Spinal cord (tissue), 10 donors: ENCODE measurements at places on chromosomes 5 and 9. TPM values are rescaled to one million over a fixed set of nuclear protein-coding genes. Genes with fewer than 3 reads are reported as not detected.

DNA sequence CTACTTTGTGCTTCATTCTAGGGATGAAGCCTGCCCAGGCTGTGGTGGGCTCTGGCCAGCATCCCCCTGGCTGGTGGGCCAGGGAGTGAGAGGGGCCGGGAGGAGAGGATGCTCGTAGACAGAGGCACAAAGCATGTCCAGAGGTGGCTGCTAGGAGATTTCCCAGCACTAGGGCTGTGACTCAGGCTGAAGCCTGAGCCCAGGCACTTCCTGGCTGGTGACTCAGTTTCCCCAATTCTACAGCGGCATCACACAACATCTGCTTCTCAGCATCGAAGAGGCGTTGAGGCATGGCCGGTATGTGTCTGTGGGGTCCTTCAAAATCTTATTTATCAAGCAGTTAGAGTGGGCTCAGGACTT lies 55.6 kb downstream of the DUSP1 start:
- DNase-seq: no peak

DNA sequence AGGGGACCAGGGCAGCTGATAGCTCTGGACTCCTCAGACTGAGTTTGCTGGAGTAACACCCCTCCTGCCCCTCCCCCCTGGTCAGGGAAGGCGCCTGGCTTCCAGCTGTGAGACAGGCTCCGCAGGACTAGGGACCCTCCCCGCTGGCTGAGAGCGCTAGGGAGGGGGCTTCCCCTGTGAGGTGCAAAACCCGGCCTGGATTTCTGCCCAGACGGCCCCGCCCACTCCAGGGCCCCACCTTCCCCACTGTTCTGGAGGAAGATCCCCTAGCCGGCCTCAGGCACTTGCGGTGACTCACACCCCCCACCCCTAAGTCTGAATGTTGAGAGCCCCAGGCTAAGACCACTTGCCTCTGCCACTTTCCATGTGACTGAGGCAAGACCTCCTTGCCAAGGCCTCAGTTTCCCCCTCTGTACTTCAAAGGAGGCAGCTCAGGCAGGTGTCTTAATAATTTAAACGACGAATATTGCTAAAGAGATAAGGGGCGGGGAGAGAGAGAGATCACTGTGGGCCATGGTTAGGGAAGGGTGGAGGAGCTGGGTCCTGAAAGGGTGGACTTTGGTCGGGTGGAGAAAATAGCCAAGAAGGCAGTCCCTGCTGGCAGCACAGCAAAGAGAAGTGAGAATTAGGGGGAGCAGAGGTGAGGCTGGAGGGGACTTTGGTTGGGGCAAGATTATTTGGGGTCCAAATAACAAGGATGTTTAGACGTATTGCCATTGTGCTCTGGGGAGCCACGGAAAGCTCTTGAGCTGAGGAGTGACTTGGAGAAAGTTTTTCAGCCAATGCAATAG lies 1.0 kb upstream of the DAB2IP start:
- DNase-seq: peak; percentile 57

The CYLC2 gene
- total RNA-seq: not detected

The PAEP gene
- not detected for total RNA-seq

DNA sequence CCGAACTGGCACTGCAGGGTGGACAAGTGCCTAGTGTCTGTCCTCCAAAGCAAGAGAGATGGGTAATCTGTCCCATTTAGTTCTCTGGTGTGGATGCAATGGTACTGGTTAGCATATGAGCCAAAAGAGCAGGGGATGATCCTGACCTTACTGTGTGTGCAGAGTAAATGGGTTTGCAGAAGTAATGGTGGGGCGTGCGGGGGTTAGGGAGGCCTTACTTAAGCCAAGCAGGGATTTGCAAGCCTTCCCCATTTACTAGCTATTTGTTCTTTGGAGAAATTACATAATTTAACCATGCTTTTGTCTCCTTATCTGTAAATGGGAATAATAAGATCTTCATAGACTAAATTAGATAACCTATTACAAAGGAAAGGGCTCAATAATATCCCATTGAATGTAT lies 19.9 kb upstream of the LCP2 start:
- no peak for DNase-seq

DNA sequence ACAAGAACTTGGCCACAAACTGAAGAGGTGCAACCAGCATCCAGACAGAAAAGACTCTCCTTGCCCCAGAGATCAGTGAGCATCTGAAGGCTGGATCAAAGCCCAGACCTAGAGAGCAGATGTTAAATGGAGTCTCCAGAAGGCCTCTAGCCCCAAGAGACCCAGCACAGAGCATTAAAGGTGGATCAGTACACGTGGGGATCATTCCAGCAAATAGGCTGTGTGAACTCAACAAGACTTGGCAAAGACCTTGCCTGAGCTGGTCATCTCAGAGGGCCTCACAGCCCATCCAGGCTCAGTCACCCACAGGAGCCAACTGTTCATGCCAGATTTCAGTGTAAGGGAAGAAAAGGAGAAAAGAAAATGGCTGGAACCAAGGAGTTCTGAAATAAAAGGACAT lies 214.0 kb downstream of the ENC1 start:
- DNase-seq: no peak

- no peak for DNase-seq
Measured at GRCh38 chr9:130780865-130781504, 54.1 kb upstream of the ABL1 start.

- DNase-seq: no peak
Measured at GRCh38 chr5:36202521-36202961, 39.2 kb downstream of the NADK2 start.

- no peak for DNase-seq
Measured at GRCh38 chr5:137498301-137498735, 808 bp downstream of the SPOCK1 start.

GRCh38 chr5:159441441-159441840 lies 111.2 kb upstream of the IL12B start:
- no peak for DNase-seq

DNA sequence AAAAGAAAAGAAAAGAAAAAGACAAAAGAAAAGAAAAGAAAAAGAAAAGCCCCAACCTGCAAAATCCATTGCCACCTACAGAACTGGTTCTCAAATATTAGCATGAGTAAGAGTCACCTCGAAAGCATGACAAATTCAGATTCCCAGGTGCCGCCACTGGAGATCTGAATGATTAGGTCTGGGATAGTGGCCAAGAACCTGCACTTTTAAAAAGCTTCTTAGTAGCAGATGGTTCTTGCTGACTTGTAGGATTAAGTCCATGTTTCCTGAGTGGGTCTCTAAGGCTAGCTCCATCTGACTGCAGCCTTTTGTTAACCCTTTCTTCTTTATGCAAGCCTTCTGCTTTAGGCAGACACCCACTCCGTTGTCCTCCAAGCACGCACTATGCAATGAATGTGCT lies 178.5 kb upstream of the CDH18 start:
- no peak for DNase-seq

GRCh38 chr5:139696894-139697658 lies 48.9 kb downstream of the CXXC5 start:
- DNase-seq: no peak

GRCh38 chr5:57450991-57451876 lies 31.4 kb downstream of the ACTBL2 start:
- DNase-seq: peak; percentile 65

DNA sequence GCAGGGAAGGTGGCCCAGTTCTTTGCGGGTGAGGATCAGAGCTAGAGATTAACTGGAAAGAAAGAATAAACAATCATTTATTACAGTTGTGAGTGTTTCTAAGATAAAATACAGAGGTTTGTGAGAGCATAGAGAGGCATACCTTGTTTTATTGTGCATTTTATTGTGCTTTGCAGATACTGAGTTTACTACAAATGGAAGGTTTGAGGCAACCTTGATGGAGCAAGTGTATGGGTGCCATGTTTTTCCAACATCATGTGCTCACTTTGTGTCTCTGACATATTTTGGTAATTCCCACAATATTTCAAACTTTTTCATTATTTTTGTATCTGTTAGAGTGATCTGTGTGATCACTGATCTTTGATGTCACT lies 715 bp upstream of the C5orf34 start:
- no peak for DNase-seq

- no peak for DNase-seq
Measured at GRCh38 chr5:147918899-147919298, 12.6 kb upstream of the C5orf46 start.

- DNase-seq: no peak
Measured at GRCh38 chr5:95989283-95990048, 27.8 kb upstream of the ELL2 start.
